GM12865 (cell line): ENCODE measurements at places on chromosomes 16 and 17.

- no peak for DNase-seq
Measured at GRCh38 chr16:79592186-79592585, 8.4 kb downstream of the MAF start.

DNA sequence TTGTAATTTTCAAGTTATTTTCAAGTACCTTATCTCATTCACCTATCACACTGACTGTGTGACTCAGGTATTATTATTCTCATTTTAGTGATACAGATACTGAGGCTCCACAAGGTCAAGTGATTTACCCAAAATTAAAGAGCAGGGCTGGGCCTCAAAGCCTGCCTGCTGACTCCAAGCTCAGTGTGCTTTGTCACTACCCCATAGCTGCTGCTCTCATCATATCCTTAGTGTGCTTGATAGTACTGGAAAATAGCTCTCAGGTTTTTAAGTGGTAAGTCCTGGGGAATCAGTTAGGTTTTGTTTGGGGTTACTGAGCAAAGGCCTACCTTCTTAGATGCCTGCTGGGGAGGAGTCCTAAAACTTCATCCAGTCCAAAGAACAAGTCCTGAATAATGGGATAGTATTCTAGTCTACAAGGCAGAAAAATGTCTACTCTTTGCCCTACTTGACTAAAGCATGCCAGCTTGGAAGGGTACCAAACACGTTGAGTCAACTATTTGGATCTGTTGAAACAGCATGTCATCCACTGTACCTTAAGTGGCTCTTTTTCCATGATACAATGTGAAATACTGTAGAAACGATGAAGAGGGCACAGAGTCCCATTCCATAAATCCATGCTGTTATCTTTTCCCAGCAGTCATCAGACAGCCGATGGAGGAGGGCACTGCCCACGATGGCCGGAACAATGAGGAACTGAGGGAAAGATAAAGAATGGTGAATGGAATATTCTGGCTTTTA, 10.7 kb downstream of the MMD start:
- no peak for DNase-seq

GRCh38 chr16:60217787-60218186, 1483.7 kb upstream of the GOT2 start:
- DNase-seq = no peak

- DNase-seq = peak; percentile 87
Measured at GRCh38 chr17:72392056-72393010, 271.5 kb downstream of the SOX9 start.

DNA sequence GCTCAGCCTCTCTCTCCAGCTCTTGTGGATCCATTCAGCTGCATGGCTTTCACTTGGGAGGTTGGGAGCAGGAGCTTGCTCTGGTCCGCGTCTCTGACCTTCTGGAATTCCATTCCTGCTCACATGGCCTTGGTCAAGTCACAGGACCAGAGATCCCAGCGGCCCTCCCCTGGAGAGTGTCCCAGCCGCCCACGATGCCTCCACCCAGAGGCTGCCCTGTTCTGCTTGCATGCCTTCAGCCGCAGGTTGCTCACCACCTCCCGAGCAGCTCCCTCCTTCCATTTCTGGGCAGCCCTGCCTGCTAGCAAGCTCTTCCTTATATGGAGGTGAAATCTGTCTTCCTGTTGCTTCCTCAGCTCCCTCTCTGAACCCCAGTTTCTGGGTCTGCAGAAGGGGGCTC, 32.6 kb downstream of the RAI1 start:
- DNase-seq = peak; percentile 33

- DNase-seq = no peak
Measured at GRCh38 chr17:28385037-28385400, 13.5 kb downstream of the SARM1 start.

GRCh38 chr17:182050-182751, 751 bp upstream of the DOC2B start:
- no peak for DNase-seq

DNA sequence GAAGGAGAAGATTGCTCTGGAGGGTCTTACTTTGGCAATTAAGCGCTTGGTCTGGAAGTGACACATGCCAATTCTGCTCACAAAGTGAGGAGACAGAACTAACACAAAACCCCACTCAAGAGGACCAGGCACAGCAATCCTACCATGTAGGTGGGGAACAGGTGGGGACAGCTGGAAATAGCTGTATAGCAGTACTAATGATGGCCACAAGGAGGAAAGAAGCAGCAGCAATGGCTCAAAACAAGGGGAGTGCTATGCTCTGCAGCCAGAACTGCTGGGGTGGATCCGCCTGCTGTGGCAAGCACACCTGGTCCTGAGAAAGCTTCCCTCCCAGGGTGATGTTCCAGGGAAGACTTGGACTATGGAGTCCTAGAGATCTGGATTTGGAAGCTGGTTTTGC, 17.0 kb upstream of the TMEM132E start:
- DNase-seq = peak; percentile 23

- no peak for DNase-seq
Measured at GRCh38 chr16:21647562-21648164, 4.7 kb downstream of the IGSF6 start.

DNA sequence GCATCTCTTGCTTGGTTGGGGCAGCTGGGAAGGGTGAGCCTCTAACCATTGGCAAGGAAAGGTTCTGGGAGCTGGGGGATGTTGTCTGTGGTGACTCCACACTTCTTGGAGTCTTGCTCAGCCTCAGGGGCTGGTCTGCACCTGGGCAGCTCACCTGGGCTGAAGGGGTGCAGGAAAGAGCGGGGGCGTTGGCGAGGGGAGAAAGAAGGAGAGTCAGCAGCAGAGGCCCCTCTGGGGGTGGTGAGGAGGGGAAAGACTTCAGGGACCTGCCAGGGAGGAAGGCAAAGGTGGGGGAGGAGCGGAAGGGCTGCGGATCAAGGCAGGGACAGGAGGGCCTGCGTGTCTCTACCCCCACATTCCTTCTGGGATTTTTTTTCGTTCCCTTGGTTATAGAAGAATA, 47.7 kb downstream of the CCDC42 start:
- no peak for DNase-seq

DNA sequence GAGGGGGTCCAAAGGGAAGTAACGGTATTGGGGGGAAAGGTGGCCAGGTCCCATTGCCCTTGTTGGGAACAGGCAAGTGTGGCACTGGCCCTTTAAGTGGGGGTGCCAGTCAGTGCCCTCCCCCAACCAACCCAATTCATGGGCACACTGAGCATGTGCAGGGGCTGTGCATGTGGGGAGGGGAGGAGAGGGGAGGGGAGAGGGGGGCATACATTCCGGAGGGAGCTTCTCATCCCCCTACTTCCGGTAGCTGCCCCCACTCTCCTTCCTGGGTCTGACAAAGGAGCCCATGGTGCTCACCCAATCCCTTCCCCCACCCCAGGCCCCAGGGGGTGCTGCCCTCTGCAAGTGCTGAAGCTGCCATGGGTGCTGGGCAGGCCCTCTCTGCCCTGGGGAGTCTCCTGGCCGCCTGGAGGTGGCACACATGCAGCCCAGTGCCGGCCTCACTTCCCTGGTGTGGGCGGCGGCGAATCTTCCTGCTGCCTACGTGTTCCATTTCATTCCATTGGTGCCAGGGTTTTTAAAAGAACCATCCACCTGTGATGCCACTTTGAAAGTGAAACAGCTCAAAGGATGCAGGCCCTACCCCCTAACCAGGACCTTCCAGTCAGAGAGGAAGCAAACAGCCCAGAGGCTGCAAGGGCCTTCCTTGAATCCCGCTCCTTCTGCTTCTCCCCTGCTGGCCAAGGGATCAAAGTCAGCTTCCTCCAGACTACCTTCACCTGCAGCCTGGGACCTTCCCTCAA, 11.0 kb downstream of the HEXIM2 start:
- DNase-seq = peak; percentile 57

GRCh38 chr17:31525801-31526549, 134.5 kb downstream of the RAB11FIP4 start:
- no peak for DNase-seq

GRCh38 chr17:76720941-76721340, 5.5 kb downstream of the JMJD6 start:
- no peak for DNase-seq
